Activated CD4-positive, alpha-beta T cell treated with anti-CD3 and anti-CD28 coated beads for 36 hours (primary cell): ENCODE measurements at places on chromosomes 7 and 10.

DNA sequence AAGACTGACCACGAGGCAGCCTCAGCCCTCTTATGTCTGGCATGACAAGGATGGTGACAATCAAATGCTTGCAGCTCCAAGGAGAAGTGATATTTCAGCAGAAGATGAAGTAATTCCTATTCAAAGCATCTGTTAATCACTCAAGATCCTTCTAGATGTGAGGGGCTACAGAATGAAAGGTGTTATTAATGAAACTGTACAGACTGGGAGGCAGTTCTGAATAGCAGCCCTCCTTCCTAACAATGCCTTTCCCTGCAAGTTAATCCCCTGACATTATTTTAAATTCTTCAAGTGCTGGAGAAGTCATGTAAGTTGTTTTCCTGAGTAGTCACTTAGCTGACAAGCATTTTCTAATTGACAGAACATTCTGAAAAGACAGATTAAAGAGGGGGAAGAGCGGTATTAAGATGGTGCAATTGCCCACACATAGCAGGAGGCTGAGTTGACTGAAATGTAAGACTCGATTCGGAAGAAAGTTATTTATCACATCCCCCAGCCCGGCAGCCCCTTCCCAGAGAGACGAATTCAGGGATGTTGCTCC is 300.8 kb downstream of the GRID1 start:
- no peak for DNase-seq

DNA sequence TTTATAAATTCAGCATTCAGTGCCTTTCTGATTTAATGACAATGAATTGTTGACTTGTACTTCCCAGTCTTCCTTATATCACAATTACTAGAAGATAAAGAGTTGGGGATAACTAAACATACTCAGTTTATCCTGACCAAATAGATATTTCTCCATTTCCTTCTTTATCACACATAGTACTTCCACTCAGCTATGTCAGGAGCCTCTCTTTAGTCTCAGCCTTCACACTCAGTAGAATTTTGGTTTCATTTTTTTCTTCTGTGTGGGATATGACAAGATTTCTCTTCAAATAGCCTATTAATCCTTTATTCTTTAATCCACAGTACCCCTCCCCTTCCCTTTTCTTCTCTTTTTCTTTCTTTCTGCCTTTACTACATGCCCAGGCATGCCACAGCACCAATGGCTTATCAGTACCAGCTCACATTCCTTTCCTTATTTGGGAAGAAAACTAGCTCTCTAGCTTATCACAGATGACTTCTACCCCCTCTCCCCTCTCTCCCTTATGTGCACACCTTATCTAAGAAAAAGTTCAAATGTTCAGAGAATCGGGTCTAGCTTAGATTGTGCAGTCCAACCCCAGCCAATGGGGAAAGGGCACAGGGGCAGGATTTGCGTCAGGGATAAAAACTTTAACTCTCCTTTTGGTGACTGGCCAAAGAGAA is 109.0 kb downstream of the PHF14 start:
- DNase-seq: no peak

DNA sequence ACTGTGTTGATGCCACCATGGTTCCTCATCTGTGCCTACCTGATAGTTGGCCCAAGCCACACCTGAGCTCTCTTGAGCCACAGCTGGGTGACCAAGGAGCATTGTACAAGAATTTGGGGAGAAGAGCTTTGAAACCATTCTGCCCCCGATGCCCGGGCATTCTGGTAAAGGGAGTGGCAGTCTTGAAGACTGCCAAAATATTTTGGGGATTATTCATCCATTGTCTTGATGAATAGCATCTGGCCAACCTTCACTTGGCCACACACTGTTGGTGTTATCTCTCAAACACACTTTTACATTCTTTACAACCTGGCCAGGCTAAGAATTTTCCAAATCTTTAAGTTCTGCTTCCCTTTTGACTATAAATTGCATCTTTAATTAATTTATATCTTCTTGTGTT is 113.1 kb upstream of the PCBD1 start:
- no peak for DNase-seq

DNA sequence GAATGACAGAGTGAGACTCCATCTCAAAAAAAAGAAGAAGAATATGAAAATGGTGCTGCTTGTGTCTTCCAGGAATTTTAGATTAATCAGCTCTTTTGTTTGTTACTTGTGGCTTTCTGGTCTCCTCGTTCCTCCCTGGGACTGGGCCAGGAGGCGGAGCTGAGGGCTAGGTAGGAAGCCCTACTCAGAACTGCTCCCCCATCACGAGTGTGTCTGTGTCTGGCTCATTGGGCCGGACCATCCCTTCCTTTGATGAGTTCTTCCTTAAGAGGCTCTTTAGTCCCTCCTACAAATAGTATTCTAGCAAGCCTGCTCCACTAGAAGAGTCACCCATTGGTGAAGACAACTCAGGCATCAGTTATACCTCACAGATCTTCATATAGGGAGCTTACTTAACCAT is 56.8 kb upstream of the YAE1 start:
- DNase-seq: peak; percentile 33

- DNase-seq: no peak
Measured at GRCh38 chr10:123651421-123652047, 14.6 kb upstream of the GPR26 start.

DNA sequence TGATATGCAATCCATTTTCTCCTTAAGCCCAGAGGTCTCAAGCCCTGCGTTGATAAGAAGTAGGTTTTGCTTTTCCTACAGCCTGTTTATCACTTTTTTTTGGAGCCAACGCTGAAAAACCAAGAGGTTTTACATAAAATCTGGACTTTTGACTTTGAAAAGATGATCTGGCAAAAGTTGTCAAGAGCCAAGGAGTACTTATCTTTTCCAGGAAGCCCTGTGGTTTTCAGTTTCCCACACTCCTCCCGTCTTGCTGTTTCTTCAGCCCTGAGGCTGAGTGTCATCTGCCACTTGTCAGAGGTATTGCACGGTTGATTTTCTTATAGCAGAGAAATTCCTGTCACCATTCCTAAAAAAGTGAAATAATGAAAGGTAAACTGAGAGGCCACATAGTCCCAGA is 108.7 kb downstream of the TYW1 start:
- DNase-seq: peak; percentile 29

- DNase-seq: peak; percentile 25
Measured at GRCh38 chr7:129502708-129503685, 666 bp downstream of the SMKR1 start.

GRCh38 chr7:155985518-155986250 is 173.4 kb upstream of the SHH start:
- no peak for DNase-seq

DNA sequence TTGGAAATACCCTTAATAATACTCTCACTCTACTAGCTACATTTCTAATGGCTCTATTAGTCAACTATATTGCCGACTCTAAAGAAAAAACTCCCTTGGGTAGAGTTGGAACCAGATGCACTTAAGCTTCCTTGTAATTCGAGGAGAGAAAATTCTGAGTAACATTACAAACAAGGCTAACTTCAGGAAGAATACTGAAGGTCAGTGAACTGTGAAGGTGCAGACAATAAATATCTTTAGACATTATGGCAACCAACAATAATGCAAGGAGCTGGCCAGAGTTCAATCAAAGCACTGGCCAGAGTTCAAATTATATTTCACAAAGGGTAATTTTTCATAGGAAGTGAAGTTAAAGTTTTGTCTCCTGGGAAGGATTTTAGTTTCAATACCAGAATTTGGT is 40.7 kb upstream of the MRLN start:
- no peak for DNase-seq

DNA sequence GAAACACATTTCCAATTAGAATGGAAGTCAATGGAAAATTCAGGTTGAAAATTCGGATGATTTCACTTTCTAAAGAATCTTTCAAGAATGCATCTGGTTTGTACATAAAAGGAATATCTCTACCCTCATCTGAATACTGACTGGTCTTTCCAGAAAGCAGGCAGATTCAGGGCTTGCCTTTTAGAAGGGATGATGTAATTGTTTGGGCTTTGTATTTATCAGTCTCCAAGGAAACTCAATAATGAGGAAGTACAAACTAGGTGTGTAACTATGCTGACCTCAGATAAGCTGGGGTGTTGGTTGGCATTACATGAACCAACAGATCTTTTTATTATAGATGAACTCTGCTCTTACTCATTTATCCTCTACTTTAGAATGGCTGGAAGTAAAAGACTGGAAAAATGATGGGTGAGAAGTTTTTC is 24.1 kb downstream of the PDLIM1 start:
- DNase-seq: no peak

DNA sequence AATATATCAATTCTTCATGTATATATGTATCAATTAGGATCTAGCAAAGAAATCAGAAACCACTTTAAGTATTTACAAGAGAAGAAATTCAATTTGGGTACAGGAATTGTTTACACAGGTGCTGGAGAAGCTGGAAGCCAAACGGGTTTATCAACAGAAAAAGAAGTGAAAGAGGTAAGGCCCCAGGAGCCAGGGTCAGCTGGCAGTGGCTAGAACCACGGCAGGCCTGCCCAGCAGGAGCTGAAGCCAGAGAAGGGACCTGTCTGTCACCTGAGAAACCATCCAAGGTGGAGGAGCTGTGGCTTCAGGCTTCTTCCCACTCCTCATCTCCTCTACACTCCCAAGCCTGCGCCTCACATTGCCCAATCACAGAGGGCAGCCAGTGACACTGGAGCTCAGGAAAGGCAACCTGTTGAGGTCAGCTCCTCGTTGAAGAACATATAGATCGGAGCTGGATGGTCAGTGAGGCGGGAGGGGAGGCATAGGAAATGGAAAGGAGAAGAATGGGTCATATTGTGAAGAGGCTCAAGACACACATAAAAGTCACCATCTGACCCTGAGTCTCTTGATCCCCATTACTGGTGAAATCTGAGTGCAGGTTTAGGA is 182.6 kb downstream of the REEP3 start:
- no peak for DNase-seq

GRCh38 chr10:74078037-74078436 is 72.6 kb downstream of the AP3M1 start:
- peak; percentile 68 for DNase-seq

DNA sequence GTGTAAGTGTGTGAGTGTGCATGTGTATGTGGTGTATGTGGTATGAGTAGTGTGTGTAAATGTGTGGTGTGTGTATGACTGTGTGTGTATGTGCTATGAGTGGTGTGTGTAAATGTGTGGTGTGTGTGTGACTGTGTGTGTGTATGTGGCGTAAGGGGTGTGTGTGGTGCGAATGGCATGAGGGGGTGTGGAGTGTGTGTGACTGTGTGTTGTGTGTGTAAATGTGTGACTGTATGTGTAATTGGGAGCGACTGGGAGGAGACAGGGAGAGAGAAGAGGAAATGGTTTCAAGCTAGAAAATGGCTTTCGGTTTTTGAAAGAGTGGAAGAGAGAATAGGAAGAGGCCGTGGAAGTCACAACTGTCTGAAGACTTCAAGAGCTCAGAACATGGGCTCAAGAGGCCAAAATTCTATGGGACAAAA is 23.6 kb upstream of the GATAD1 start:
- no peak for DNase-seq

GRCh38 chr7:23065974-23066373 is 39.6 kb upstream of the KLHL7 start:
- DNase-seq: no peak

- no peak for DNase-seq
Measured at GRCh38 chr10:2891073-2891769, 176.1 kb upstream of the PFKP start.

- DNase-seq: no peak
Measured at GRCh38 chr7:111401516-111401915, 160.8 kb downstream of the IMMP2L start.

- DNase-seq: no peak
Measured at GRCh38 chr10:58225654-58226053, 42.0 kb downstream of the IPMK start.

DNA sequence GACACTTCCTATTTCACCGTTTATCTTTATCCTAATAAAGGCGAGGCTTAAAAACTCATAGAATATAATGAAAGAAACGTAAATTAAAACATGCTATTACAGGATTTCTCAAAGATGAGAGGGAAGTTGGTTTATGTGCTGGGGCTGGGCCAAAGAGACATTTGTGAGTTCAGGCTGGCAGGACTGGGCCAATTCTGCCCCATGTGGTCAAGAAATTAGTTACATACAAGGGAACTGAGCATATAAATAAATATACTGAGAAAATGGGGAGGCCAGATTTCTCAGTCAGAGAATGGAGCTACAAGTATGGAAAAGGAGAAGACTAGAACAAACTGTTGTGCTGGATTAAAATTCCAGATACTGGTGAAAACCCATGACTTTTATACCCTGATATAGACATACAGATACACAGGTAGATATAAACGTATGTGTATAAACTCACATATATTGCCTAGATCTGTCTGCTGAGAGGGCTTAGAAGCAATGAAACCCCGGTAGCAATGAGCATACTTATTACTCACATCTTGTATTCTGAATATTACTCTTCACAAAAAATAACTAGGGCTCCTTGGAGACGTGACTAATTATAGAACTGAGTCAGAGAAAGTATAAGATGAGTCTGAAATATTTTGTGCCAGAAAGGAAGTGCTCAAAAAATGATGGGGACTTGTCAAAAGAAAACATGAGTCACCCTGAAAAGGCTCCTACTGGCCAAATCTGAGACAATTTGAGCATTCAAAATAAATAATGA is 155.7 kb upstream of the FGFR2 start:
- no peak for DNase-seq

GRCh38 chr10:97220355-97220754 is 34.6 kb upstream of the SLIT1 start:
- DNase-seq: no peak

DNA sequence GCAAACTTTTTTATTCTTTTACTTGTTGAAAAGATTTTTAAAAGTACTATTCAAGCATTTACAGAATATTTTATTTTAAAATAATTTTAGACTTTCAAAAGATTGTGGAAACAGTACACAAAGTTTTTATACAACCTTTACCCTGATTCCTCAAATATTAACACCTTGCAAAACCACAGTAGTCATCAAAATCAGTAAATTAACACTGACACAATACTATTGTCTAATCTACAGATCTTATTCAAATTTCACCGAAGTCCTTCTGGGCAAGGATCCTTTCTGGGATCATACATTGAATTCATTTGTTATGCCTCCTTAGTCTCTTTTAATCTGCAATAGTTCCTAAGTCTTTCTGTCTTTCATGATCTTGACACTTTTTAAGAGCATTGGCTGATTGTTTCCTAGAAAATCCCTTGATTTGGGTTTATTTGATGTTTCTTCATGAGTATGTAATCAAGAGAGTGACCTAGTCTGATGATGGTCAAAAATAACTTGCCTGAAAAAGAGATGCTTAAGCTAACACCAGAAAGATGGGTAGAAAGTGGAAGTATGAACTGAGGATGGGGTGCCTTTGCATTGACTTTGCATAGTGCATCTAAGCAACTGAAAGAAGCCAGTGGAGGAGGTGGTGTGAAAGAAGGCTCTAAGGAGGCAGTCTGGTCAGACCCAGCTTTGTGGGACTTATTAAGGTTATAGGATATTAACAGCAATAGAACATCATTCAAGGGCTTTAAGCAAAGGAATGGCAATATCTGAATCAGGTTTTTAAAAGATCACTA is 9.7 kb downstream of the STAMBPL1 start:
- no peak for DNase-seq

DNA sequence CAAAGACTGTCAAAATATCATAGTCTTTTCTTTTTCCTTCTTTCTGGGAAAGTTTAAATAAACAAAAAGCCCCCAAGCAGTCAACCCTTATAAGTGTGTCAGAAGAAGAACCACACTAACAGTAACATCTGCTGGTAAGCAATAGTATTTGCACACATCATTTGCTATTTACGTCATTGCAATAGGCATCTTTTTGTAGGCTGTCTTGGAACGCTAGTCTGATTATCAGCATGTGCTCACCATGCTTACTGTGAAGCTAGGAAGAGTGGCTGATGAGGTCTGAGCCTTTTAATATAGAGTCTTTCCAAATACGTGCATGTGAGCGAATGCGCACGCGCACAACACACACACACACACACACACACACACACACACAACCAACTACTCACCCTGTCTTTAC is 599.0 kb upstream of the TPK1 start:
- DNase-seq: no peak
